ENCODE measurements at places on chromosomes 2 and 18.

GRCh38 chr18:8005870-8006569 is 438.9 kb downstream of the PTPRM start:
- no peak for DNase-seq

- no peak for DNase-seq
Measured at GRCh38 chr2:216560838-216561270, 62.2 kb downstream of the RPL37A start.

GRCh38 chr2:65379223-65379622 is 53.2 kb downstream of the SPRED2 start:
- DNase-seq = no peak

GRCh38 chr2:348361-348916 is 60.5 kb upstream of the ALKAL2 start:
- no peak for DNase-seq

- no peak for DNase-seq
Measured at GRCh38 chr2:127700527-127701192, 637 bp upstream of the SFT2D3 start.
